ENCODE measurements at places on chromosomes 12 and 14.

DNA sequence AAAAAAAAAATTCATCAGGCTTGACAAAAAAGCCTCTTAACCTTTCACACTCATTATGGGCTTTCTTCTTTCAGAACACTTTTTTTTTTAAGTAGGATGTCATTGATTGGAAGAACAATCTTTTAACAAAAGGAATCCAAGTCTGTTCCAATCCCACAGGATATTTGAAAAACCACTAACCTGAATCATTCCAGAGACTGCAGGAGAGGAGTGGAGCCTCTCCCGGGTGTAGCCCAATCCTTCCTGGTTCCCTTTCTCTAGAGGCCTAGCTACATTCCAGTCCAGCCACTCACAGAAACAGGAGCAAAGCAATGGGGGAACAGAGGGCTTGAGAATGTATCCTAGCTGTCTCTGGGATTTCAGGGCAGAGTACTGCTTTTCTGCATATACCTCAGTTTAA is 4.3 kb downstream of the MFAP5 start:
- no peak for DNase-seq

DNA sequence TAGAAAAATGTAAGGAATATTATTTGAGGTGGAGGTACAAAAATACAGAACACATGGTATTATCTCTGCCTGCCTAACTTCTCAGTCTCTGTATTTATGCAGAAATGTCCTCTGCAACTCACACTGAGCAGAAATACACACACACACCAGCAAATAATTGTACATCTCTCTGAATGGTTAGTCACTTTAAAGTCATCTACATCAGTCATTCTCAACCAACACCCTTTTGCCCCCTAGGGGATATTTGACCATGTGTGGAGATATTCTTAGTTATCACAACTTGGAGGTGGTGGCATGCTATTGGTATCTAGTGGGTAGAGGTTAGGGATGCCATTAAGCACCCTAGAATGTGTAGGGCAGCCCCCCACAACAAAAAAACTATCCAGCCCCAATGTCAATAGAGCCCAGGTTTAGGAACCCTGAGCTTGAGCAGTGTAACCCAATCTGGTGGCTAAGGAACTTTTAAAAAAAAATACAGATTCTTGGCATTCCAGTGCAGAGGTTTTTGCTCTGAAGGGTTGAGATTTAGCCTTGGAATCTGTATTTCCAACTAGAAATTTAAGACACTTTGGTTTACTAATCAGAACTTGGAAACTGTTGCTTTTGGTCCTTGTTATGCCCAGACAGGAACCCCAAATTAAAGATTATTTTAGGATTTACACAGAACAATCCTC is 183.8 kb downstream of the TBX5 start:
- DNase-seq: no peak

- no peak for DNase-seq
Observed at GRCh38 chr14:32633224-32633859, 304.2 kb downstream of the AKAP6 start.

- DNase-seq: no peak
Observed at GRCh38 chr12:51687614-51688013, 96.6 kb downstream of the SCN8A start.

GRCh38 chr12:124411281-124411878 is 116.5 kb downstream of the RFLNA start:
- DNase-seq: no peak
